ENCODE measurements at places on chromosomes 5 and 9.

DNA sequence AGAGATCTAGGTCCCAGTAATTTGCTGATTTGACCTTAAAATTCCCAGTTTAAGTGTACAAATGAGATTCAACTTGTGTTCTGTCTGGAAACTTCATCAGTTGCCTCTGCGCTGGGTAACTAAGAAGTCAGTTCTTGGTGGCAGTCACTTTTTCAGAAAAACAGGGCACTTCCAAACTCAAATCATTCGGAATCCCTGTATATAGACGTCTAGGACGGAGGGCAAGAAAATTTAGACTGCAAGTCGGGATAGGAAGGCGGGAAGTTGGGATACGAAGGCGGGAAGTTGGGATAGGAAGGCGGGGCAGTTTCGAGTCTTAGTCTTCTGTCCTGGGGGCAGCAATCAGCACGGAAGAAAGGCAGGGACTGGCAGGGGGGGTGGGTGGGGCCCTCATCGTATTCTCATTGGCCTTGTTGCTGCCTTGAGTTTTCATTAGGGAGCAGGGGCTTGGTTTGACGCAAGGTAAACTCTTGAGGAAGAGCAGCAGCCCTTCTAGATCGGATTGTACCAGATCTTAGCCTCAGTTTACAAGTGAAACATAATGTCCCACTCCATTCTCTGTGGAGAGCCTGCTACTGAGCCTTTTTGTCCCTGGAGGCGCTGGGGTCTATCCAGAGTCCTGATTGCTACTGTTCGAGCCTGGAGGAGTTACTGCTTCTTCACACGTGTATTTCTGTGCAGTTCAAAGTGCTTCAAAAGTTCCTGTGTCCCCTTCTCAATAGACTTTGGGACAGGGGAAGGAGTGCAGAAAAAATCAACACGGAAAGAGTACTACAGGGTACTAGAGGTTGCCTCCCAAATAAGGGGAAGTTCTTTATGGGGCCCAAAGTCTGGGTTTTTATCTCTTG lies 2.7 kb upstream of the PURA start:
- no peak for DNase-seq

- no peak for DNase-seq
Measured at GRCh38 chr5:160769301-160769700, 82.7 kb downstream of the ATP10B start.

DNA sequence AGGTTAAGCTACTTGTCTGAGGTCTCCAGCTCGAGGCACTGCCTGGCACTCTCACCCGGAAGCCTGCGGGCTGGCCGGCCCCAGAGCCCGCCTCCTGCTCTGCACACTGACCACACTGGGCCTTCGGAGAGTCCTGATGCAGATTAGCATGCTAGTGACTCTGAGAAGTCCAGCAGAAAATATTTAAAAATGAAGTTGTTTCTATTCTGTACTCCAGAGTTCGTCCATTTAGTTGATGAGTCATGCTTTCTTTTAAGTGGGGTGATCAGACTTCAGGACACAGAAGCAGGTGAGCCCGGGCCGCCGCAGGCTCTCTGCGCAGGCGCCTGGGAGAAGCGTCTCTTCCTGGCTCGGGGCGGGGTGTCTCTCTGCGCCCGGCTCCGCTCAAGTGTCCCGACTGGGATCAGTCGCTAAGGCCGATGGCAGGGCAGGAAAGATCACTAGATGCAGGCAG lies 32.5 kb downstream of the FAM240B start:
- no peak for DNase-seq

DNA sequence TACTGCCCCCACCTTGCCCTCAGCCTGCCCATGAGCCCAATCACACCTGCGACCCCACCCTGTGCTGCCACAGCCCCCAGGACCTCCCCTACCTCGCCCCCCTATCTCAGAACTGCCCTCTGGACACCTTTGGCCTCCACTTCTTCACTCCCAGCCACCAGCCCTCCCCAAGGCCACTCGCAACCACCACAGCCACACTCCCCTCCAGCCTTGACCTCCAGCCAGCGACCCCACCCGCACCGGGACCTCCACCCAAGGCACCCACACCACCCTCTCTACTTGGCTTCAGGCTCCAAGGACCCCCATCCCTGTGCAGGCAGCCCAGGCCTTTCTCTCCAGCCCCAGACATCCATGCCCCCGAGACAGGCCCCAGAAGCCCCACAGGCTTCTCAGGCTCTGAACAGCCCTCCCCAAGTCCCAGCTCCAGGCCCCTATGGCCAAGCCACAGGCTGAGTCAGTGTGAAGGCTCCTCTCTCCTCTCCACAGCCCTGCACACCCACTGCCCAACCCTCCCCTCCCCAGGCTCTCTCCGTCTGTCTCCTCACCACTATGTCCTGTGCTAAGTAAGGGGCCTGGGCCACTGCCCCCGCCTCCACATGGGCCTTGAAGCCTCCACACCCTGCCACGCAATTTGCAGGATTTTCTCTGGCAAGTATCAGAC lies 2.0 kb downstream of the AK1 start:
- peak; percentile 72 for DNase-seq

GRCh38 chr5:37751227-37751626 lies 88.6 kb downstream of the GDNF start:
- DNase-seq, result peak; percentile 44

- no peak for DNase-seq
Measured at GRCh38 chr5:163540696-163541095, 35.3 kb downstream of the MAT2B start.

DNA sequence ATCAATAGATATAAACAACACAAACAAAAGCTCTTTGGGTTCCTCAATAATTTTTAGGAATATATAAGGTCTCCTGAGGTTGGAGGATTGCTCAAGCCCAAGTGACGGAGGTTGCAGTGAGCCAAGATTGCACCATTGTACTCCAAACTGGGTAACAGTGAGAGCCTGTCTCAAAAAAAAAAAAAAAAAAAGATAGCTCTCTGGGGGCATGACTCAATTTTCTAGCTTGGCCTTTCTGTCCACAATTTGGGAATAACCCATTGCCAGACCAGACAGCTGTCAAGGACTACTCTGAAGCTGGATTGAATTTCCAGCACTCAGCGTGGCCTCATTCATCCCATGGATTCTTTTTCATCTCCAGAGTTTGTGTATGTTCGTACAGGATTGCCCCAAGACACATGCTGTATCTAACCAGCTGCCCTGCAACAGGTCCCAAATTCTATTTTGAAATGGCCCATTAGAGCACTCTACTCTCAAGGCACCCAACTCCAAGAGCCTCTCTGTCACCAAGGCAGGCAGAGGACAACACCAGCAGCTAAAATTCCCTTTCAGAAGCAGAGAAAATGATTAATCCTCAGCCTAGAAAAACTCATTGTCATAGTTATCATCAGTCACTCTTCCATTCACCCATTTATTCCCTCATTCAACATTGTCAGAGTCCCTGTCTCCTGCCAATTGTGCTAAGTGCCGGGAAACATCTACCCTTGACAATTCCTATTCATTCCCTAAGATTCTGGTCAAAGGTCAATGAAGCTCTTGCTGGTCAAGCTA lies 8.7 kb downstream of the FAM193B start:
- peak; percentile 91 for DNase-seq

DNA sequence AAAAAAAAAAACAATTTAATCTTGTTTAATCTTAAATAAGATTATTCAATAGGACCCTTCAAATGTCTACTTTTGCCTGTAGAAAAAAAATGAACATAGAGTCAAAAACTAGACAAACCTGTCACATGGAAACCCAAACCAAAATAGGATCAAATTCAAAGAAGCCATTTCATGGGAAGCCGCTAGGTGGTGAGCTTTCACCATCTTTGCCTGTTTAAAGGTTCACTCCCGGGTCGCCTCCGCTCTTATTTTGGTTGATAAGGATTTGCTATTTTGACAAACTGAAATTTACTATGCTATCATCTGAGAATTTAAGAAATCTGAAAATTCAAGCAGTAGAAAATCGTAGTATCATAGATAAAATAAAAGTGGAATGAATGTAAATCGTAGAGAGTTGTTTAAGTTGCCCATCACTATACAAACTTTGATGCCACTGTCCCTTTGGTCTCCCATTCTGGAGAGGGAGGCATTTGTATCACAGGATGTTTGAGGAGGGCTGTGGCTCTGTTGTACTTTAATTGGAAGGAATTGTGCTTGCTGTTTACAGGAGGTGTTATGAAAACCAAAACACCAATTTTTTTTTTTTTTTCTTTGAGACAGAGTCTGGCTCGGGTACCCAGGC lies 43.5 kb upstream of the DNAH5 start:
- DNase-seq, result peak; percentile 72

- no peak for DNase-seq
Measured at GRCh38 chr9:95048225-95049087, 269.1 kb downstream of the FANCC start.

- peak; percentile 70 for DNase-seq
Measured at GRCh38 chr9:13485068-13485596, 205.6 kb upstream of the MPDZ start.

- DNase-seq, result peak; percentile 12
Measured at GRCh38 chr9:121048618-121049017, 1.5 kb downstream of the C5 start.

DNA sequence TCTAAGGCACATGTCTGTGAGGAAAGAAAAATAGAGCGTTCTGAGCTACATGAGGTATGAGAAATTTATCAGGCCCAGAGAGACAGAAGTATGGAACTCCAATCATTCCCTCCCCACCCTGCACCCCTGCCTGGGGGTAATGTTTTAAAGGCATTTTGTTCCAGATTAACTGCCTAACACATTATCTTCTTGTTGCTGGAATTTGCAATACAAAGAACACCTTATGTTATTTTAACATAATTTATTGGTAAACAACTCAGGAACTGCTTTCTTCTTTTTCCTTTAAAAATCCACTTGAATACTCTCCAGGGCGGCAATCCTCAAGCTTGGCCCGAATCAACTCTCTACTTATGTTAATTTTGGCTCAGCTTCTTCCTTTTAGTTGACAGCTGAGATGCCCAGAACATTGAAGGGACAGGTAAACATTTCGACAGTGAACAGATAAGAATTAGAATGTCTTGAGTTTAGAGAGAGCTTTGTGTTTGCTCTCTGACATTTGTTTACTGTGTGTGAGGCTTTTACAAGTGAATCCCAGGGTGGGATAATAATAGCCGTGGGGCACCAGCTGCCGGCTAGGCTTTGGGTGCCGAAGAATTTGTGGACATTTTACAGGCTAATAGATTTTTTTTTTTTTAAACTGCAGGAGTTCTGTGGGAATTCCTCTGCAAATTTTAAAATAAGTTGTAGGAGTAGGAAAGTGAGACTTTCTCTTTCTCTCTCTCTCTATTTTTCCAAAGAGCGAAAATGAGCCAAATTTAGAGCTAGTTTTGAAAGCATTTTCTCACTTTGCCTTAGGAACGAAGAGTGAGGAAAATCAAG lies 96.4 kb upstream of the TAF11L2 start:
- no peak for DNase-seq

GRCh38 chr5:61048534-61048933 lies 103.5 kb downstream of the NDUFAF2 start:
- peak; percentile 84 for DNase-seq

DNA sequence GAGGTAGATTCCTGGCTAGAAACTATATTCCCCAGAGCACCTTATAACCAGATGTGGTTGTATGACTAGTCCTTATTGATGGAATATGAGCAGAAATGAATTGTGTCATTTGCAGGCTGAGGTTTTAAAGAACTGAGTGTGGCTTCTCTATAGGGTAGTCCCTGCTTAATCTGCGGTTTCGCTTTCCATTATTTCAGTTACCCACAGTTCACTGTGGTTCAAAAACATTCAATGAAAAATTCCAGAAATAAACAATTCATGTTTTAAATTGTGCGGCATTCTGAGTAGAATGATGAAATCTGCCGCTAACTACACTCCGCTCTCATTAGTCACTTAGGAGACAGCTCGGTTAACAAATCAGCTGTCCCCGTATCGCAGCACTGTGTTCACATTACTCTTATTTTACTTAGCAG lies 65.1 kb downstream of the ANKRD55 start:
- DNase-seq, result peak; percentile 78

DNA sequence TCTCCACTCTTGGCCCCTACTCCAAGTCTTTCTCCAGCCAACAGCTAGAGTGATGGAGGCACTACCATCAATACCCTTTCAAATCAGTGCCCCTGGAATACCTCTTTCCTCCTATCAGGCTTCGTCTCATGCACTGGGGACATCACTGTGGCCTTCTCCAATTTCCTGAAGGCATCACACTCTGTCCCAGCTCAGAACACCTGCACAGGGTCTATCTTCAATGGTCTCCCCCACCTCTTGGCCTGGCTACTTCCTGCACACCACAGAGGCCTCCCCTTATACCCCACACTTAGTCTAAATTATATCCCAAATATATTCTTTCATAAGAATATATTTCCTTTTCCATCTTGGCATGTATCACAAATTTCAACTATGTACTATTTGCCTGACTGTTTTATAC lies 34.5 kb downstream of the ECPAS start:
- DNase-seq, result no peak

DNA sequence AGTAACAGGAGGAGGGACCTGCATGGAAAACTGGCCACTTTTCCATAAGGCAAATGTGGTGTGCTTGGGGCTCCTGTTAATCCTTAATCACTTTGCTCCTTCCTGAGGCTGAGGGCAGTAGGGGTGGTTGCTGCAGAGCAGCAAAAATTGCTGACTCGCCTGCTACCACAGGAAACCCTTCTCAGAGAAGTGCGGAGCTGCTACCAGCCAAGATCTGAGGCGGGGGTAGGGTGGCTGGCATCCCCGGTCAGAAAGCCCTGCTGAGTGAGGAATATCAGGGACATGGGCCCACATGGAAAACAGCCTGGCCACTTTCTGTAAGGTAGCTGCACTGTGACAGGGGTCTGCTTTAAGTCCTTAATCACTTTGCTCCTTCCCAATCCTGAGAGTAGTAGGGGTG lies 192.4 kb upstream of the GHR start:
- DNase-seq, result no peak

DNA sequence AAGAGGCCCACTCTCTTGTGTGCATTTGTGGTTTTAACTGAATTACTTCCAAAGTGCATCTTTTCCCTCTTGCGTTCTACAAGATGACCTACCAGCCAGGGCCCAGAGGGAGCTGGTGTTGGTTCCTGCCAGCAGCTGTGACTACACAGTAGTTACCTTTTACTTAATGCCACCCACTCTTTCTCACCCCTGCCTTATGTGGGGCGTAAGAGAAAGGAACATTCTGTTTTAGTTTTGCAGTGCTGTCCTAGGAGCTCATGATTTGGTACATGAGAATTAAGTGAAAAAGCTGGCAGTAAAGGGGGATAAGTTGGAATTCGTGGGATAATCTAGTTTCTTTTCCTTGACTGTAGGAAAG lies 45.4 kb downstream of the RCL1 start:
- no peak for DNase-seq

GRCh38 chr5:1514027-1514818 lies 9.5 kb downstream of the LPCAT1 start:
- DNase-seq, result no peak

GRCh38 chr5:58582803-58583491 lies at the start of gene RAB3C:
RAB3C (plus strand) TSS chr5:58583075; CDS start chr5:58583209, 134 bp downstream.
- peak; percentile 91 for DNase-seq

Measured in fibroblast of skin of abdomen (primary cell).